Pancreas (tissue), 10 donors: ENCODE measurements at places on chromosomes 3 and 15. TPM values are rescaled to one million over a fixed set of nuclear protein-coding genes. Genes with fewer than 3 reads are reported as not detected.

The CHRD gene
- total RNA-seq = 11.0 TPM

- no peak overlapping the region for H3K4me3 ChIP-seq
- no peaks in the 10 kb centered on the region for H3K36me3 ChIP-seq
- H3K4me1 ChIP-seq = no peaks in the 10 kb centered on the region
- DNase-seq = no peak
These were observed 34.0 kb downstream of the ZNF106 start for GRCh38 chr15:42456971-42457370.

DNA sequence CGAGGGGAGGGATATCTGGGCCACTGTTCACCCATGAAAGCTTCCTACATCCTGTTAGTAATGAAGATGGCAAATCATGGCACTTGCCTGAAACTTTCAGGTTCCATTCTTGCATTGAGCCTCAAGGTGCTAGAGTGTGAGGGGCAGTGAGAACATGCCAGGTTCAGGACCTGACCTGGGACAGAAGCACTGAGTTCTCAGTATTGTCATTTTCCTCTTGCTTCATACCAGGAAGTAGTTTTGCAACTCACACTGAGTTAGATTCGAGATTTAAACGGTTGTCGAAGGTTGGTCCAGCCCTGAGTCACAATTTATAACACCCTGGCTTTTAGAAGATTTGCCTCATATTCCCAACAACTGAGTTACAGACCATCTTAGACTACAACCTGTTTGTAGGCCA, 11.8 kb upstream of the MEIS2 start:
- DNase-seq = no peak
- no peak overlapping the region for H3K4me3 ChIP-seq
- no peaks in the 10 kb centered on the region for H3K36me3 ChIP-seq
- peak overlapping the region; percentile 3 for H3K27ac ChIP-seq

- H3K27ac ChIP-seq = no peak overlapping the region
- DNase-seq = peak; percentile 43
- H3K4me3 ChIP-seq = no peak overlapping the region
- H3K36me3 ChIP-seq = no peaks in the 10 kb centered on the region
- no peaks in the 10 kb centered on the region for H3K27me3 ChIP-seq
These were observed 125.9 kb upstream of the HES1 start for GRCh38 chr3:194009892-194010533.

The ATP2B2 gene
- 0.20 TPM for total RNA-seq

The PLCH1 gene
- 2.2 TPM for total RNA-seq

DNA sequence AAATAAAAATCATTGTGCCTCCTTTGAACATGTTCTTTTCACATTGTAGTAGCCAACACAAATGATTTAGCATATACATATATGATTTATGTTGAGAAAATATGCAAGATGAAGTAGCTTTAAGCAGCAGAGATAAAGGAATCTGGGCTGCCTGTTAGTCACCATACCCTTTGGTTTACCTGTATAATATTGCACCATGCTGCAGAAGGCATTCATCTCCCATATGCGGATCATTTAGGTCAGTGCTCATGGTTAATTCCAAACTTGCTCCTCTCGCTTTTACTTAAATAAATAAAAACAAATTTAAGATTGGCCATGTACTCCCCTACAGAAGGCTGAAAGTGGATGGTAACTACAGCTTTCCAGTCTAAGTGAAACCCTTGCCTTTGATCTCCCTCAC, 86.7 kb upstream of the TBL1XR1 start:
- H3K4me1 ChIP-seq = no peaks in the 10 kb centered on the region
- H3K27ac ChIP-seq = no peak overlapping the region
- no peak for DNase-seq
- H3K4me3 ChIP-seq = no peak overlapping the region

The TMIE gene
- 0.08 TPM for total RNA-seq

The CPEB1 gene
- total RNA-seq = 0.44 TPM
